Pulmonary artery endothelial cell (primary cell): ENCODE measurements at places on chromosomes 16 and 17. TPM values are rescaled to one million over a fixed set of nuclear protein-coding genes. Genes with fewer than 3 reads are reported as not detected.

Gene GPR139
- total RNA-seq = not detected in 2 replicates

Gene EME1
- total RNA-seq = 4.6 and 5.5 TPM in 2 replicates

Gene SEZ6
- total RNA-seq = not detected in 2 replicates

Gene SHISA6
- not detected in 2 replicates for total RNA-seq

Gene KRT20
- not detected in 2 replicates for total RNA-seq

Gene ZNF771
- total RNA-seq = 7.9 and 8.4 TPM in 2 replicates

Gene RGS11
- total RNA-seq = 2.7 and 4.6 TPM in 2 replicates

Gene LITAFD
- not detected in 2 replicates for total RNA-seq

Gene CES3
- total RNA-seq = not detected in 2 replicates

Gene PRSS36
- total RNA-seq = 0.40 and 0.49 TPM in 2 replicates

Gene PKMYT1
- 4.6 and 8.2 TPM in 2 replicates for total RNA-seq

Gene SLFN13
- 2.6 and 6.9 TPM in 2 replicates for total RNA-seq

Gene AKAP1
- 26.6 and 31.0 TPM in 2 replicates for total RNA-seq
